MCF 10A (cell line): ENCODE measurements at places on chromosomes 4 and X.
A peak's percentile ranks its signal among the peaks of the same experiment; 100 is the strongest.

DNA sequence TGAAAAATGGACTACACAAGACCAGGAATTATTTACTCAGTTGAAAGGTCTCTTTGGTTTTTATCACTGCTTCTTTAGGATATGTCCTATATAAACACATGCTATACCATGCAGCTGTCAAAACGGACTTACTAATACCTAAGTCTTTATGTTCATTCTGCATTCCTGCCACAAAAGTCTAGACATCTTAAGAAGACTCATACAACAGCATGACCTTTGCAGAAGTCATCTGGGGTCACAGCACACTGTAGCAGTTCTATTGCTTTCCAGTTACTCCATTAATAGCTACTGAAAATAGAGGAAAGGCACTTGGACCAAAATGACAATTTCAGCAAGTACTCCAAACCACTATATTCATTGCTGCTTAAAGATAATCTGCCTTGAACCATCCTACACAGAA, 53.2 kb downstream of the DDX60 start:
- DNase-seq, result no peak

GRCh38 chr4:88054229-88054628, 46.8 kb downstream of the PKD2 start:
- DNase-seq, result no peak

GRCh38 chr4:11628093-11628725, 199.5 kb upstream of the HS3ST1 start:
- DNase-seq, result no peak

GRCh38 chr4:10640561-10641201, 43.9 kb downstream of the CLNK start:
- DNase-seq, result no peak

GRCh38 chrX:39820938-39821708, 276.6 kb downstream of the BCOR start:
- DNase-seq, result no peak

- no peak for DNase-seq
These were observed 1035.2 kb upstream of the SLIT2 start for GRCh38 chr4:19216476-19216875.

- DNase-seq, result no peak
These were observed 3.5 kb downstream of the GPR34 start for GRCh38 chrX:41692162-41692749.

- DNase-seq, result no peak
These were observed 252.5 kb downstream of the BCOR start for GRCh38 chrX:39845233-39845632.

- DNase-seq, result no peak
These were observed 3.9 kb upstream of the TMPRSS11B start for GRCh38 chr4:68249434-68249833.

DNA sequence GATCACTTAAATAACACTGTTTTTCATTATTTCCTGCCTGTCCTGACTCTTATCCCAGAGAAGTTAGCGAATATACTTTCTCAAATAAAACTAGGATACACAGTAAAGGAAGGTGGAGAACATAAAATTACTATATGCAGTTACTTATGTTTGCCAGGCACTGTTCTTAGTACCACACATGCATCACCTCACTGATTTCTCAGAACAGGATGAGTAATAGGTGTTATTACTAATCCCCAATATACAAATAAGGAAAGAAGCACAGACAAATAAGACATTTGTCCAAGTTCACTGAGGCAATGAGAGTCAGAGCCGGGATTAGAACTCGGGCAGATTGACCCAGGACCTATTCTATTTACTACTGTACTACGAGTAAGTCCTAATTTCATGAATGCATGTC, 91.7 kb downstream of the CORIN start:
- peak; percentile 4 for DNase-seq

DNA sequence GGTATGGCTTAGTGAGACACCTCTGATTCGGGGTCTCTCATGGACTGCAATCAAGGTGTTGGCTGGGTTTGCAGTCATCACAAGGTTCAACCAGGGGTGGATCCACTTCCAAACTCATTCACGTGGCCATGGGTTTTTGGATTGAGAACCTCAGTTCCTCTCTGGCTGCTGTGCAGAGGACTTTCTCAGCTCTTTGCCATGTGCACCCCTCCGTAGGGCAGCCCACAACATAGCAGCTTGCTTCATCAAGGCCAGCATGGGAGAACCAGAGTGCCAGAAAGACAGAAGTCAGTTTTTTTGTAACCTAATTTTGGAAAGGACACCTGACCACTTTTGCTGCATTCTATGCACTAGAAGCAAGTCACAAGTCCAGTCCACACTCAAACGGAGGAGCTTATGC, 154.9 kb downstream of the PJA1 start:
- DNase-seq, result no peak

- DNase-seq, result peak; percentile 72
These were observed 22.1 kb downstream of the YIPF7 start for GRCh38 chr4:44629280-44629866.

GRCh38 chrX:25869761-25870160, 268.4 kb upstream of the MAGEB18 start:
- DNase-seq, result no peak

DNA sequence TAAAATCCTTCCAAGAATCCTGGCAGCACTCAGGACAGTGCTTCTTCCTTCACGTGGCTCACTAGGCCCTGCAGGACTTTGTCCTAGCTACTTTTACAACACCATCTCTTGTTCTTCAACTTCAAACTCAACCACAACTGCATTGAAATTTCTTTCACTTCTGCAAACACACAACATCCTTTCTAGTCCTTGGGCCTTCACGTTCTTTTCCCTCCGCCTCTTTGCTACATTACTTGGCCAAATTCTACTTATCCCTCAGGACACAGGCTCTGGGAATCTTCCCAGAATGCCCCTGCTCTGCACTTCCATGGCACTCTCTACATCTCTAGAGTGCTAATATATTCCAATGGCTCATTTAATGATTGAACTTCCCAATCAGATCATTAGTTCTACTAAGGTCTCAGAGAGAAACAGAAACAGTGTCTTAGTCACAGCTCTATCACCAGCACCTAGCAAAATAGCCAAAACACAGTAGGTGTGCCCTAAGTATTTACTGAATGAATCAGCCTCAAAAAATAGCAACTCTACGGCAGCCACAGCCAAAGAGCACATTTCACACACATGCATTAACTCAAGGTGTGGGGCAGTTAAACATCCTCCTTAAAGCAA, 73.3 kb downstream of the MANBA start:
- DNase-seq, result peak; percentile 67

DNA sequence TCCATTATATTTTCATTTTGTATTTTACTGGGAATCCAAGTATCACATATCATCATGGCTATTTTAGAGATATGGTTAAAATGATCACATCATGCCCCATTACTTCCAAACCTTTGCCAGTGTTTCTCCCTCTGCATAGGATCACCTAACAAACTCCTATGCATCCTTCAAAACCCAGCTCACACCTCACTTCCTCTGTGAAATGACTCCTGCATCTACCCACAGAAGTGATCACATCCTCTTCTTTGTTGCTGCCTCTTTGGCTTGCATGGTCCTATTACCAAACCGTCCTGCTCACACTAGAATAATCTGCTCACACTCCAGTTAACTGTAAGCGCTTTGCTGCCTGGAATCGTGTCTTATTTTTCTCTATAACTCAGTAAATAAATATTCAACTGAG, 74.7 kb upstream of the C4orf50 start:
- no peak for DNase-seq

- no peak for DNase-seq
These were observed 234.1 kb downstream of the STIM2 start for GRCh38 chr4:27094783-27095182.
